GM12892 (cell line): ENCODE measurements at places on chromosomes 11 and 22.

GRCh38 chr11:79940974-79941735 is 500.3 kb upstream of the TENM4 start:
- no peak for DNase-seq

DNA sequence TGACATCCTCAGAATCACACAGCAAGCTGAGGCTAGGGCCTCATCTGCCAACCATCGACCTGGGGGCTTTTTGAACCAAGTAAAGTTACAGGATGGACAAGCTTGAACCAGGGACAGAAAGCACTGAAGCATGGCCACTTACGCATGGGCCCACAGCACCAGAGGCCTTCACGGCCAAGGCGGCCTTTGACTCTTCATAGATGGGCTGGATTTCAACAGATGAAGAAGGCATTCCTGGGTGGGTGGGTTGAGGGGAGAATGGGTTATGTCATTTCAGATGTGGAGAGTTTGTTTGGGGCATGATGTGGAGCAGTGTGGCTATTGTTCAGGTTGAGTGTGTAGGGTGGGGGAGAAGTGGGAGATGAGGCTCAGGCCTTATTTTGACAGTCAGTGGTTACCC is 60.2 kb downstream of the LRRC32 start:
- DNase-seq, result no peak

- no peak for DNase-seq
These were observed 16.0 kb upstream of the PPP2R1B start for GRCh38 chr11:111782109-111782741.

GRCh38 chr11:42526426-42526825 is 785.4 kb upstream of the API5 start:
- DNase-seq, result no peak

DNA sequence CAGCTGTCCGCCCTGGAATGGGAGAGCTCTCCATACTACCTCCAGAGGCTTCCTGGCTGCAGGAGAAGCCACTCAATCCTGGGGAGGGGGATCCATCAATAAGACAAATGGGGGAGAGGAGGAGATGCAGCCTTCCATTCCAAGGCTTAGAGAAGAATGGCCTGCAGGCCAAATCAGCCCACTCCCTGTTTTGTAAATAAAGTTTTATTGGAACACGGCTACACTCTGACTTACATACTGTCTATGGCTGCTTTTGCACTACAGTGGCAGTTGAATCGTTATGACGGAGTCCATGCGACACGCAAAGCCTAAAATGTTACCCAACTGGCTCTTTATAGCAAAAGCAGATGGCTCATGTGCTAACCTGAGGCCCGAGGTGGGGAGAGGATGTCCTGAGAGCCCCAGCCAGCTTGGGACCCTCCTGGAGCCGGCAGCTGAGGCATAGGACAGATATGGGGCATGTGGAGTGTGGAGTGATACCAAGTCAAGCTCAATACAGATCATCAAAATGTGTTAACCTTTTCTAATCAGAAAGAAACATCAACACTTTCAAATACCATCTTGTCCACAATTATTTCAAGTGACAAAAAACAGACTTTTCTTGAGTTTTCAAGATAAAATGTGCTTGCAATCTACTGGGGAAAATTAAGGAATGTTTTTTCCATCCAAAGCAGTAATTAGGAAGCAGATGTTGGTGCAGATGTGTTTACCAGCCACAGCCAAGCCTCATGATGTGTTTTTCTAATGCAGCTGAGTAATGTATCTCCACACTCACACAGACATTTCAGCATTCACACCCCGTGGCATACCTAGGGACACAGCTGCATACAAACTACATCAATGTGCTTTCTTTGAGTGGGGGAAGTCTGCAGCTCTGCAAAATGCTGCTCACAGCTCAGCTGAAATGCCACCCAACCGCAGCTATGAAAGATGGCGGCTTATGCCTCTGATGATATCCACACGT is 181.6 kb downstream of the SHANK2 start:
- no peak for DNase-seq
